ENCODE measurements at places on chromosomes 2 and 18.

GRCh38 chr2:73174941-73175662, 27.3 kb upstream of the NOTO start:
- no peak for DNase-seq

DNA sequence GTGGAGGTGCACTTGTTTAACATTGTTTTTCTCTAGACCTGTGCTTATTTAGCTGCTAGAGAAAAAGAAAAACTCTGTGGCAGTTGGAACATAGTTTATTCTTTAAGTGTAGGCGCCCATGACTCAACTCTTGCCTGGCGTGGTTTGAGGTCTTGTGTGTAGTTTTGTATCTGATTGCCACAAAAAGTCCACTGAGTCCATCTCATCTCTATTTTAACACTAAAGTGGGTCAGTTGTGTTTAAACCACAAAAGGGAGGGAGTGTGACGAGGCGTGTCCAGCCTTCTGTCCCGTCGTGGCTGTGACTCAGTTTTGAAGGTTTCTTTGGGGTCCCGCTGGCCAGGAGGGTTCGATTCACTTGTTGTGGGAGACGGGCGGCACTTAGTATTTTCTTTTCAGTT, 15.3 kb upstream of the UGT1A9 start:
- DNase-seq, result no peak

- peak; percentile 46 for DNase-seq
Measured at GRCh38 chr18:74331404-74331803, 15.8 kb downstream of the C18orf63 start.

- DNase-seq, result no peak
Measured at GRCh38 chr2:144376926-144377325, 143.0 kb downstream of the ZEB2 start.

DNA sequence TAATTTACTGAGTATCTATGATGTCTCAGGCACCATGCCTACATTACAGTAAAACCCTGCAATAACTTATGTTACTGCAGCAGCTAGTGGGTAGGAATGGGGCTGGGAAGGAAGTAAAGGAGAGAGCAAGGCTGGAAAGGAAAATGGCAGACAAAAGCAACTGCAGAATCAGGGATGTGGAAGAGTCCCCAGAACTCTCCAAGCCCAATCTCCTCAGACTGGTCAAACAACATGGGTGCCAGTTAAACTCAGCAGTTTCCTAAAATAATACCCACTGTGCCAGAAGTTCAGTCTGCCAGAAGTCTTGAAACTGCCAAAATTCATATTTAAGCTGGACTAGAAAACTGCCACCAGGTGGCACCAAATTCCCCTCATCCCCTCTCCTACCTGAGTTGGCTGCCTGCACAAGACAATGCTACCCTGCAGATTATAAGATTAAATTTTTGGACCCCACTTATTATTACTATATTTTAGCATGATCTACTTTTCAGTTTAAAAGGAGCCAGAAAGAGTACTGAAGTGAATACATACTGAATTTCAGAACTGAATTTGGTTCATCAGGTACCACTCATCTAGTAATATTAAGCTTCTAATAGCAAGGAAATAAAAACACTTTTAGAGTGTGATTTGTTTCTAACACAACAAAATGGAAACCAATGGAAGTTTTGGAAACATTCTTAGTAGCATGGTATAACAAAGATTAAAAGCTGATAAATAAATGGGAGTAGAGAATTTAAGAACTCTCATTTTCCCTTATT, 86.8 kb upstream of the DNER start:
- DNase-seq, result peak; percentile 82

GRCh38 chr18:36212301-36213171, 25.2 kb downstream of the MOCOS start:
- DNase-seq, result no peak

DNA sequence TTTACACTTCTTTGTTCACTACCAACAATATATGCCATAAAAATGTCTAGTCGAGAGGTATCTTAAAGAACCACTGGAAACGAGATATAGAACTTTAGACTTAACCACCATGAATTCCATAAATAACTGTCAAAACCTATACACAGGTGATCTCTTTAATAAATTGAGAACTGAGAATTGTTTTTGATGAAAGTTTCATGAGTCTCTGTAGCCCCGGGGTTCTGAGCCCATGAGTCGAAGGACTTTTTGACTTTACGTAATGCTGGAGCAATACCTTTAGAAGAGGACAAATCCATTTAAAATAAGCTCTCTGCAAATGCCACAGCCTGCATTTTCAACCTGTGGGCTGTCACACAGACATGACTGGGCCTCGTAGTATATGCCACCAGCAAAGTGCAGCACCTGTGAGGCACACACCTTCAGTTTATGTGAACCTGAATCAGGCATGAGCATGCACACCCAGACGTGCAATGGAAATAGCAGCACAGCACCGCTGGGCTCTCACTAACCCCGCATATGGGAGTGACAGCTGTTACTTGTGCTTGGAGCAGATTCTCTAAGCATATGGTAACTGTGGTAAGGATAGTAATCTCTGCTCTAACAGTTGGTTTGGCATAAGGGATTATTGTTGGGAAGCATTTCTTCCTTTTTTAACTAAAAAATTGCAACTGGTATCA, 383.2 kb downstream of the SOCS6 start:
- no peak for DNase-seq

GRCh38 chr2:60886991-60887390, 5.6 kb downstream of the REL start:
- DNase-seq, result no peak

DNA sequence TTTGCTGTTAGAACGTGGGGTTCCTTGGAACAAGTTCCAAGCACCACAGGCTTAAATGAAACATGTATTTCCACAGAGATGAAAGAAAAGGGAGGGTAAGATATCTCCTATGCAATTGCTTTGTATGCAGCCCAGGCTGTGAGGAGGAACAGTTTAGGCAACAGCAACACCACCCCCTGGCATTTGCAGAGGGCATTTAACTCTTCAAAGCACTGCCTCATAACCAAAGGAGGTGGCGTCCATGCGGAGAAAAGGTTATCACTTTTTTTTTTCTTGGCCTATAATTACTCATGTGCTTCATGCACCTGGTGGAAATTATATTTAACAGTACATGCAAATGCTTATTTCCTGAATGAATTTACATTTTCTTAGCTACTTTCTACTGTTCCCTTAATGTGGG, 286.0 kb downstream of the LPIN1 start:
- DNase-seq, result no peak

DNA sequence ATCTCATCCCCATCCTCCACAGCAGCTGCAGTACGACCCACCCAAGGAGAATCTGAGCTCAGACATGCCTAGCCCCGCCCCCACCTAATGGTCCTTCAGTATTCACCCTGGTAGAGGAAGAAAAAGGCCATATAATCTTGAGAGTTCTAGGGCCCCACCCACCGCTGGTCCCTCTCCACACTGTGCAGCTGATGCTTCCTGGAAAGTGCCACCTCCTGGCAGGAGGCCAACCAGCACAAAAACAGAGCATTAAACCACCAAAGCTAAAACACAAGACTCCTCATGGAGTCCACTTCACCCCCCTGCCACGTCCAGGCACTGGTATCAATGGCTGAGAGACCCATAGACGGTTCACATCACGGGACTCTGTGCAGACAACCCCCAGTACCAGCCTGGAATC, 40.7 kb downstream of the MC4R start:
- DNase-seq, result no peak

DNA sequence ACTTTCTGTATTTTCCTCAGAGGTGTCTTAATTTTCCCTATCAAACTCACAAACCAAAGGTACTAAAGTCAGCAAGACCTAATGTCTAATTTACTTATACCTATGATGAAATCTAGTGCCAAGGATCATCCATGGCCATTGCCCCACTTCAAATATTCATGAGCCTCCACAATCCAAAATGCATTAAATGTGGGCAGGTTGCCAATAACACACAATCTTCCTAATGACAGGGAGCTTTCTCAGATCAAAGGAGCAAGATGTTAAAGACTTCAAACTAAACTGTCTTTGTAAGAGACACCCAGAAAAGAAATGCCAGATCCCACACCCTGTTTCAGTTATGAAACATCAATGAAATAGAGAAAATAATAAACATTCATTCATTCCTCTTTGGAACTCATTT, 143.2 kb downstream of the TMEFF2 start:
- no peak for DNase-seq

DNA sequence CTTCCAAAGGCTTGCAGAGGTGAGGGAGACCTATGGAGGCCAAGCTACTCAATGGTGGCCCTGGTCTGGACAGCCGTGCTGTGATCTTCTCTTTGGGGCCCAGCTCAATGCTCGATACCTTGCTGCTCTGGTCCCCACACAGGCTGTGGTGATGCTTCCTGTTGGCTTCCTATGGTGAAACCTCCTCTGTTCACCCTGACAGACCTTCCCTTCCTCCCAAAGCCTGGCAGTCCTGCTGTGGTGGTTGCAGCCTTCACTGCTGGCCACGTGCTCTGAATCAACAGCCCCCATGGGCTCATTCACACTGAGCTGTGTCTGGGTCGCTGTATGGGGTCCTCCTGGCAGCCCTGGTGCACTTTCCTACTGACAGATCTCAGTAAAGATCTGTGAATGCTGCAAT, 31.0 kb upstream of the GALR1 start:
- DNase-seq, result no peak

GRCh38 chr2:157056200-157056676, 201.3 kb upstream of the GALNT5 start:
- no peak for DNase-seq

- DNase-seq, result no peak
Measured at GRCh38 chr2:88810488-88810887, 119.0 kb downstream of the RPIA start.

GRCh38 chr2:136031711-136032110, 46.3 kb upstream of the DARS1 start:
- no peak for DNase-seq

Data from LNCaP clone FGC (cell line).